ENCODE measurements at places on chromosomes 2 and 18. TPM values are rescaled to one million over a fixed set of nuclear protein-coding genes. Genes with fewer than 3 reads are reported as not detected.

DNA sequence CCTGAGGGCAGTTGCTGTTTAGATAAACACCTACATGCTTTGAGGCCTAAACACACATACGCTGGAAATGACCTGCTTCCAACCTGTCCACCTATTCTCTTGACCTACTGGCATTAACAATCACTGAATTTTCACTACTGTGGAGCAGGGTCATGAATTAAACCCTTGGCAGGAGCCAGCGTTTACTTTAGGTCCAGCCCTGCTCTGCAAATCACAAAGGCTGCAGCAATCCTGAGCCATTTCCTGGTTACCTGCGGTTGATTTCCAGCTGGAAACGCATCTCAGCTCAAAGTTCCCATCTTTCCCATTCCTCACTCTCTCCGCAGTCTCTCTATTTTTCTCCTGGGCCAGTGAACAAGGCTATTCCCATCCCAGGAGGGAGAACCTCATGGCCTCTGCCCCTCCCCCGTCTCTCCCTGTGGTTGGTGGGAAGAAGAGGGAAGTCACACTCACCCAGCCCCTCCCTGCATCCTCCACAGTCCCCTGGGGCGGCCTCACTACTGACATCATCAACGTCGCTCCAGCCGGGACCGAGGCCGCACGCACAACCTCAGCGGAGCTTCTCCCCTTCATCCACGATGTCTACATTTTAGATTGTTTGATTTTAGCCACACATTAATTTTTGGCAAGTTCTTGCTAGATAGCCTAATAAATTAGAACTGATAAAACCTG, 84.5 kb upstream of the SNTG2 start:
- no peak for DNase-seq
- H3K27ac ChIP-seq, result no peak overlapping the region
- no peaks in the 10 kb centered on the region for H3K27me3 ChIP-seq
- no peak overlapping the region for H3K4me3 ChIP-seq
- no peaks in the 10 kb centered on the region for H3K4me1 ChIP-seq

The SNTG2 gene
- total RNA-seq, result not detected

DNA sequence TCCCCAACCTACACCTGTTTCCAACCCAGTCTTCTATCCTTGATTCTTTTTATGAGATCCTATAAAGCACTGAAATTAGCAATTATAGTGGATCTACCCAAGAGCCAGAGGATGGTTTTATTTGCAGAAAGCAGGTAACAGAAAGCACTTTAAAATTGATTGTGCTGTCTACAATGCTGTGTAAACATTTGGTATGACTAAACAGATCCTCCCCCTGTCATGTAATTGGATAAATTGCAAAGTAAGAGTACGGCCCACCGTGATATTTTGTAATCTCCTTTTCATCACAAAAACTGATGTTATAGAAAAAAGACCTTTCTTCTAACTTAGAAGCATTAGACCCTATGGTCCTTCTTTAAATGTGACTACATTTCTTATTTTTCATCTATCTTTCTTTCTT, 11.3 kb upstream of the PPP3R1 start:
- H3K27me3 ChIP-seq, result peaks cover 33% of the 10 kb centered on the region
- DNase-seq, result no peak
- no peaks in the 10 kb centered on the region for H3K4me1 ChIP-seq
- H3K4me3 ChIP-seq, result no peak overlapping the region

GRCh38 chr2:175312137-175312536, 130.6 kb upstream of the ATP5MC3 start:
- H3K36me3 ChIP-seq, result no peaks in the 10 kb centered on the region
- H3K27ac ChIP-seq, result no peak overlapping the region
- DNase-seq, result no peak
- no peak overlapping the region for H3K4me3 ChIP-seq
- no peaks in the 10 kb centered on the region for H3K4me1 ChIP-seq
